ENCODE measurements at places on chromosomes 5 and 9.

- no peak for DNase-seq
Observed at GRCh38 chr9:100428871-100429654, 2.1 kb downstream of the MSANTD3 start.

- peak; percentile 88 for DNase-seq
Observed at GRCh38 chr9:36148311-36149051, 11.9 kb downstream of the GLIPR2 start.

DNA sequence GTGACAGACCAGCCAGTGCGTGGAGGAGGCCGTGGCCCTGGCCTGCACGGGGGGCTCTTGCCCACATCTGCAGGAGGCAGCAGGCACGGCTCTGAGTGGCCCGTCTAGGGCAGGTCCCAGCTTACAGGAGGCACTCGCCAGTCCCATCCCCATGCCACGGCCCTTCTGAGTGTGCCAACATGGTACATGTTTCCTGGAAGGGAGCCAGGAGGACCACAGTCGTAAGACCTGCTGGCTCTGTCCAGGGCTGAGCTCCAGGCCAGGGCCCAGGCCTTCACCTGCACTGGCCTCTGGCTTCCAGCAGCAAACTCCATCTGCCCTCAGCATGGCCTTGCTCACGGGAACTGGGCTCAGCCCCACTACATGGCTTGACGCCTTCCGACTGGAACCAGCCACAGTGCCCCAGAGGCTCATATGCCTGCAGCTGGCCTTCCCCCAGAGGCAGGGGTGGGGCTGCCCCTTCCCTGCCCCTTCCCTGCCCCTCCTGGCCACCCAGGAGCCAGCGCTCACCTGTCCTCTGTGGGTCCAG is 3.8 kb downstream of the NKD2 start:
- no peak for DNase-seq

DNA sequence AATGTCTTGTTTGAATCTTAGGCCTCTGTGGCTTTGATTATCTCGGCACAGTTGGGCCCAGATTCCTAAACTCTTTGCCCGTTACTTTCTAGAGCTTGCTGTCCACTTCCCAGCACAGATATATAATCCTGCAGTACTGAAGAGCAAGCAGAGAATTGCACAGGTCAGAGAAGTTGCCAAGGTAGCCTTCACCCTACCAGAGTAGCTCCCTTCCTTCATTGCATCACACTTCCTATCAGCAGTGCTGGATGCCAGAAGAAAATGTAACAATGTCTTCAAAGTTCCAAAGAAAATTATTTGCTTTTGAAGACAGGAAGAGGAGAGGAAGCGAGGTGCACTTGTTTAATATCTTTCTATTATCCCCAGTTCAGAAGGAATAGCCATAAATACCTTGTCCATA is 38.1 kb upstream of the SPATA31D4 start:
- no peak for DNase-seq

DNA sequence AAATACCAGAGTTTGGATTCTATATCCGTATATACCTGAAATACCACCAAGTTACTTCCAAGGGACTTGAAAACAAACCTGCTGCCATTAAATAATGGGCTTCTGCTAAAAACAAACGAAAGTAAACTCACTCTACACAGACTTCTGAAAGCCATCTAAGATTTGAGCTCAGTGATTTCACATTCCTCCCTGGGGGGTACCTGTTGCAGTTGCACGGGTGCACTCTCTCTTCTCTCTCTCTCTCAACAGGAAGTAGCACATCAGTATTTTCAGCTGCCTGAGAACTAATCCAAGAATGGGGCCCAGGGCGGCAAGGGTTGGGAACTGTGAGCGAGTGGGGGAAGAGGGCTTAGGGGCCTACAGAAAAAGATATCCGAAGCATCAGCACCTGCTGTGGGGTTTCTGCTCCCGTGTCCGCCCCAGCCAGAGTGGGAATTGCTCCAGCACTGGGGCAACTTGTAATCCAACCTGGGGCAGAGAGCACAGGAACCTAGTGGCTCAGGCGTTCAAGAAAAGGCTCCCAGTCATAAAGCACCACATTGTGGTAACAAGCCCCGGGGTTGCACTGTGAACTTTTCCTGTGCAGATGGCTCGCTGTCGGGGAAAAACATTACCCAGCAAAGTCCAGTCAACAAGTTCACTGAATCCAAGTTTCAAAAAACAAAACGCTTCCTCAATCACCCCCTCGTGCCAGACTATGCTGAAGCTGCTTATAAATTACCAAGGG is 99.8 kb downstream of the EFNA5 start:
- peak; percentile 39 for DNase-seq

- no peak for DNase-seq
Observed at GRCh38 chr9:28801144-28801799, 1228.0 kb upstream of the C9orf72 start.

- DNase-seq: no peak
Observed at GRCh38 chr9:12680341-12680740, 12.8 kb upstream of the TYRP1 start.

- DNase-seq: no peak
Observed at GRCh38 chr9:137437691-137438590, 3.2 kb downstream of the ENTPD8 start.

- DNase-seq: no peak
Observed at GRCh38 chr5:1997640-1998347, 115.1 kb upstream of the IRX4 start.

DNA sequence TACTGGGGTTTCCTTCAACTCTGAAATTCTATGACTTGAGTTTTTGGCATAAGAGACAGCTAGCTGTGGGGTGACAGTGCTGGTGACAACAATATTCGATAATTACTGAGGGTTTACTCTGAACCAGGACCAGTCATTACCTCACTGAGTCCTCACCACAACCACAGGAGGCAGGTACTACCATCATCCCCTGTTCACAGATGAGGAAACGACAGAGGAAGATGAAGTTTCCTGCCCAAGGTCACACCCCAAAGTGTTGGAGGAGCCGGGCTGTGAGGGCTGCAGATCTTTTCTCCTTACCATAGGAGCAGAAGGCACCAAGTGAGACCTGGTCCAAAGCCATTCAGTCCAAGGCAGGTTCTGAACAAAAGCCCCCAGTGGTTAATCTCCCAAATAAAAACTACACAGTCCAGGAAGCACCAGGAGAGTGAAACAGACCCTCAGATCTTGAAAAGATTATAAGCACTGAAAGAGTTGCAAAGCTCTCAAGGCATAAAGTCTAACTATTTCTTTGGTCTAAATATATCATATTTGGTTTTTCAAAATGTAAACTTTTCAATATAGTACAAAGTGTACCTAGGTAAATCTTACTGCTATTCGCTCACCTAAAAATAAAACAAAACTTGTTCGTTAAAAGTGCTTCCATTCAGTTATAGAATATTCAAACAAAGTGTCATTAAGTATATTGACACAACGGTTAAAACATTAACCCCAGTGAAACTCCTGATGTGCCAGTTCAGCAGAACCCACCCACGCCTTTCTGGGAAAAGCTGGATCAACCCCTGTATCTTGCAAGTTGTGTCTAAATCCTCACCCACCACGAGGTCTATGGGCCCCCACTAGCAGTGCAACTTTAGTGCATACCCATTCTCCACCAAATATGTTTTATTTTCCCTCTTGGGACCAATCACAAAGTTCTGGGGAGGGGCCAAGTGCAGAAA is 82.6 kb upstream of the EQTN start:
- no peak for DNase-seq

DNA sequence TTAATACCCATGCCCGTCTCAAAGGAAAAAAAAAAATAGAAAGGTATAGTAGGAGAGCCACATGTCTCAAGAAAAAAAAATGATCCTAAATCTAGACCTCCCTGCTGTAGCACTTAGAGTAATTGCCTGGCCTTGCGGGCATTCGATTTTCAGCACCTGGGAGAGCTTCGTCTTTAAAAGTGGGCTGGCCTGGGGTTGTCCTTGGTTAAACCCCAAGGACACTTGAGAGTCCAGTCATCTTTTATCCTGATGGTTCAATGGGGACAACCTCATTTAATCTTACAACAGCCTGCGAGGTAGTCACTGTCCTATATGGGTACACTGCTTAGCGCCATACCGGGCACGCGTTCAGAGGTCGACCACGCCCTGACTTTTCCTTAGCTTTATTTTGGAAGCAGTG is 60.1 kb downstream of the MAT2B start:
- no peak for DNase-seq

DNA sequence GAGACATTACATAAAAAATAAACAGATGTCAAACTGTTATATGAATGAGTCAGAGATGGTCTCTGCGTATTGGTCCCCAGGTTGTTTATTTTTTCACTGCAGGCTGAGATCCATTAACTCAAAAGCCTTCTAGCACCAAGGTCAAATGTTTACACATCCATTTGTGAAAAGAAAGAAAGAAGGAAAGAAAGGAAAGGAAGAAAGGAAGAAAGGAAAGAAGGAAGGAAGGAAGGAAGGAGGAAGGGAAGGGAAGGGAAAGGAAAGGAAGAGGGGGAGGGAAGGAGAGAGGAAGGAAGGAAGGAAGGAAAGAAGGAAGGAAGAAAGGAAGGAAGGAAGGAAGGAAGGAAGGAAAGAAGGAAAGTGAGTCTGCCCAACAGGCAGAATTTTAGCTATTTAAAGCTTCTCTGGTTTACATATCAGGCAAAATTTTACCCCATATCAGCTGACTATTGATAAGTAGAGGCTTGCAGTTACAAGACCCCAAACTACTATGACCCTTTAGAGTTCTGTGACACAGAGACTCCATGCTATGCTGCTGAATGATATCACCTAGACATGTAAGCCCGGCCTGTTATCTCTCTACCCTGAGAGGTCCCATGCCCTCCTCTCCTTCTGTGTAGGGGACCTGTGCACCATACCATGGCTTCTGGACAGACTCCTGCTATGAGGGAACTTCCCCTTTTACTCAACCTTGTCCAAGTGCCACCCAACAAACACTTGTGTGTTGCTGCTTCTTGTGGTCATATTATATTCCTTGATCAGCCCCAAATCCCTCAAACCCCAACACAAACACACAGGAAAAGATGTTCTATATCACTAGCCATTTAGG is 59.0 kb downstream of the DRD1 start:
- no peak for DNase-seq

DNA sequence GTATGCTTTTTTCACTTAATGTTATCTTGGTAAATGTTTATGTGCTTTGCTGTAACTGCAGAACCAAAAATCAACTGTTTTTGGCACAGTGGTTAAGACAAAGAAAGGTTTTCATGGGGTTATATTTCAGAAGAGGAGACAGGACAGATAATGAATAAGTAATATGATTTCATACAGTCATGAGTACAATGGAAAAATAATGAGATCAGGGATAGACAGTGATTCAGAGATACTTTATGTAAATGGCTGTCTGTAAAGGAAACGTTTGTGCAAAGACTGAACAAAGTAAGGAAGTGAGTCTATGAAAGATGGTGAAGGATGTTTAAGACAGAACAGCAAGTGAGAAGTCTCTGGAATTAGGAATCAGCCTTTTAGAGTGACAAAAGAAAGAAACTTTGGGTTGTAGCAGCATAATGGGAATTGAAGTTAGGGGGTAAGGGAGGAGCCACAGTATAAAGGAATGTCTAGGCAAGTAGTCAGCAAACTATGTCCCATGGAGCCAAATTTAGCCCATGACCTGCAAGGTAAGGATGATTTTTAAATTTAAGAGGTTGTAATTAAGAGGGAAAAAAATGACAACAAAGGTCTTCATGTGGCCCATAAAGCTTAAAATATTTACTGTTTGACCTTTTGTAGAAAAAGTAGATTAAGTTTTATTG is 55.0 kb downstream of the TNPO1 start:
- no peak for DNase-seq

DNA sequence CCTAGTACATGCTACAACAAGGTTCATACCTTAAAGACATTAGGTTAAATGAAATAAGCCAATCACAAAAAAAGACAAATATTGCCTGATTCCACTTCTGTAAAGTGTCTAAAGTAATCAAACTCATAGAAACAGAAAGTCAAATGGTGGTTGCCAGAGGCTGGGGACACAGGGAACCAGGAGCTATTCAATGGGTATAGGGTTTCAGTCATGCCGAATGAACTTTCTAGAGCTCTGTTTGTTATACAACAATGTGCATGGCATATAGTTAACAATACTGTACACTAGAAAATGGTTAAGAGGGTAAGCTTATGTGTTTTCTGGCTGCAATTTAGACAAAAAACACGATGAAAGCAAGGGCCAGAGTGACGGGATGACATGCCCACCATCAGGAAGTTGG is 70.8 kb upstream of the EGFLAM start:
- no peak for DNase-seq

- no peak for DNase-seq
Observed at GRCh38 chr5:76468635-76469425, 65.7 kb downstream of the IQGAP2 start.

DNA sequence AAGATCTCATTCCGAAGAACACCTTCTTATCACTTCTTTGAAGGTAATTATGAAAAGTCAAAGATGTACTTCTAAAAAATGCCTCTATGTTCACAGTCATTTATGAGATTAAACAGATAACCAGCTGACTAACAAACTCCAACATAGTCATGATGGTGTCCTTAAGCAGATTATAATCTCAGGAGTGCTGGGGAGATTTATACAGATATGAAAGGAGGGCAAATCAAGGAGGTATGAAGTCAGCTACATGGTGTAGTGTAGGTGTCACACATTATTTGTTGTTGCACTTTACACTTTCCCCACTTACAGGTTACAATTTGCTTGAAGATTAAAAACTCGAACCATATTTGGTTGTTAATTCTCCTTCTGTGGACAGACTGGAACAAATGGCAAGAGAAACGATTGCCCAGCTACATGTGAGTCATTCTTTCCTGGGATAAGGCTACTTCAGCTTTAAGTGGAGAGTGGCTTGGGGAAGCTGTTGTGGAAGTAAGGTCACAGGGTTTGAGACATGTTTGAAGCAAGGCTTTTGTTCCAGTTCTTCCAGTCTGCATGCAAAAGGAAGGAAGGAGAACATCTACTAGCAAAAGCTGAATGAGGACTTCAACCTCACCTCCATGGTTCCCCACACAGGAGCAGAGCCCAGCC is 320.1 kb downstream of the ADGRV1 start:
- DNase-seq: no peak

DNA sequence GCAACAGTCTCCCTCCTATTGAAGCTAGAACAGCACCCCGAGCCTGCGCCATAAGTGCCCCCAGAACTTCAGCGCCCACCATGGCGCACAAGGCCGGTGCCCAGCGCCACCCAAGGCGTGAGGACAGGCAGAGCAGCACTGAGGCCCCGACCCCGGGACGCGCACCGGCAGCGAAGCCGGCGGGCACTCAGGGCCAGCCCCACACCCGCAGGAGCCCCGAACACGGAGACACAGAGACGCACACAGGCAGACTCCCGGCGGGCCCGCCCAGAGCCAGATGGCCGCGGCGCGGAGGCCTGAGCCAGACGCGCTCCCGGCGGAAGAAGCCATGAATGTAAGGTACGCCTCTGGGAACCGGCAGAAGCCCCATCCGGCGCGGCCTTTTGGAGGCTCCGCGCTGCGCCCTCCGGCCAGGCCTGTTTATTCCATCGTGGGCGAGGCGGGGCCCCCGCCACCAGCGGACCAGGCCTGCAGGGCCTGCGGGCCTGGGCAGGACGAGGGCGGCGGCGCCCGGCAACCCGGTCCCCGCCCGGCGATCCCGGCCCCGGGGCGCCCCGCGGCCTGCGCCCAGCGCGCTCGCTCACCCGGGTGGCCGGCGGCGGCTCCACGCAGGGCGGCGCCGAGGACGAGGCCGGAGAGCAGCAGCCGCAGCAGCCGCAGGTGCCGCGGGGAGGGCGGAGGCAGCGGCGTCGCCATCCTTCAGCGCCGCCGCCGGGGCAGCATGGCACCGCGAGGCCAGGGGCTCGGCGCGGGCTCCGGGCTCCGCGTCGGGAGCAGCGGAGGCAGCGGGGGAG is 486 bp downstream of the NPDC1 start:
- DNase-seq: peak; percentile 37

- DNase-seq: no peak
Observed at GRCh38 chr9:88005240-88005639, 30.9 kb upstream of the CDK20 start.
